ENCODE measurements at places on chromosomes 4 and X.

DNA sequence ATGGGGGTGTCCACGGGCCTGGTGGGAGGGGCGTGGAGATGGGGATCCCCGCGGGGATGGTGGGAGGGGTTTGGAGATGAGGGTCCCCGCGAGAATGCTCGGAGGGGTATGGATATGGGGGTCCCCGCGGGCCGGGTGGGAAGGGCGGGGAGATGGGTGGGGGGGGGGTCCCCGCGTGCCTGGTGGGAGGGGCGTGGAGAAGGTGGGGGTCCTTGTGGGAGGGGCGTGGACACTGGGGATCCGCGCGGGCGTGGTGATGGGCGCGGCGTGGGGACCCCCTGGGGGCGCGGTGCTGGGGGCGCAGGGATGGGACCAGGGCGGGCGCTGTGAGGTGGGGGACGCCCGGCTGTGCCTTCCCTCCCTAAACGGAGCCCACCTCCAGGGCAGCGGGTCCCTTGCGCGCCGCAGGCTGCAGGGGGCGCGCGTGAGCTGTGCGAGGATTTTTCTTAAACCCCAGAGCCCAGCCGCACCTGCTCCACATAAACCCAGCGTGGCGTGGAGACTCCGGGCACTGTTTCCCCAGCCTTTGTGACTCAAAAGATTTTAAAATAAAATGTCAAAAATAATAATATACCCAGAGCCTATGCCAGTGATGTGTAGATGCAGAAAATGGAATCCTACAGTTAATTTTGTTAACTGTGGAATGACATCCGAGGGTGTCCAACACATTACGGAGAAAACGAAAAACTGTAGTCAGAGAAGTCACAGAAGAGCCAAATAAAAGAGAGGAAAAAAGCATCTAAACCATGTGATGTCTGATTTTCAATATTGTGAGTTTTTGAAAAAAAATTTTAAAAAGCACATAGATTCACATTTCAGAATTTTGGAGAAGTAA is 1.5 kb upstream of the ASMTL start:
- DNase-seq = peak; percentile 63

DNA sequence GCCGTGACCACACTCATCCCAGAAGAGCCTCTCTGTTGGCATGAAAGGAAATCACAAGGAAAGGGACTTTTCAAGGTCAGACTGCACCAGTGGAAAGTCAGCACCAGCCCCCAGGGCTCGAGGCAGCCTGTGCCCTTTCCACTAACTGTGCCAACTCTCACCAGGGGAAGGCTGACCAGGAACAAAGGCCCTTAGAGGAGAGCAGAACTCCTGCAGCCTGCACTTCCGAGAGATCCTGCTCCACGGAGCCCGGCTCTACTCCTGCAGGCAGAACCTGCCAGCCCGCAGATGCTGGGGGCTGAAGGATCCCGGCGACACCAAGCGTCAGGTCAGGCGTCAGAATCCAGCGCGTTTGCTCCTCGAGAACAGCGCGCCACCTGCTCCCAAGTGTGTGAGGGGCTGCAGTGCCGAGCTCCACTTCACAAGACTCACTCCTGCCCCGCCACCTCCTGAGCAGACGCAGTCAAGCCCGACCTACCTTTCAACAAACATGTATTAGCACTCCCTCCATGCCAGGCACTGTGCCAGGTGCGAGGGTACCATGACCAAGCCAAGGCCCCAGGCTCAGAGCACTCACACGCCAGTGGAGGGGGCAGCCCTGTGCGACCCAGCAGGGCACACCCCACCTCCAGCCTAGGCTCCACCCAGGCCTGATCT is 13.6 kb upstream of the HELT start:
- DNase-seq = no peak

DNA sequence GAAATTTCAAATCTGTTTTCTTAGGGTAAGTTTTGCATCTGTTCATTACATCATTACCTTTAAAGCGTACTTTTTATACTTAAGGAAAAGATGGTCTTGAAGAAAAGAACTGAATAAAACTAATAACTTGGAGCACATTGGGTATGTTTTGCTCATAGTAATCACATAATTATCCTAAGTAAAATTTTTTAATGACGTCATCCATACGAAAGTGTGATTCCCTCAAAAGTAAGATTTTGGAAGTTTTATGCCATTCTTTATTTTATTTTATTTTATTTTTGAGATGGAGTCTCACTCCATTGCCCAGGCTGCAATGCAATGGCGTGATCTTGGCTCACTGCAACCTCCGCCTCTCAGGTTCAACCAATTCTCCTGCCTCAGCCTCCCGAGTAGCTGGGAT is 1516.6 kb upstream of the TENM3 start:
- no peak for DNase-seq

GRCh38 chrX:55480390-55481062 is 9.1 kb downstream of the USP51 start:
- no peak for DNase-seq

DNA sequence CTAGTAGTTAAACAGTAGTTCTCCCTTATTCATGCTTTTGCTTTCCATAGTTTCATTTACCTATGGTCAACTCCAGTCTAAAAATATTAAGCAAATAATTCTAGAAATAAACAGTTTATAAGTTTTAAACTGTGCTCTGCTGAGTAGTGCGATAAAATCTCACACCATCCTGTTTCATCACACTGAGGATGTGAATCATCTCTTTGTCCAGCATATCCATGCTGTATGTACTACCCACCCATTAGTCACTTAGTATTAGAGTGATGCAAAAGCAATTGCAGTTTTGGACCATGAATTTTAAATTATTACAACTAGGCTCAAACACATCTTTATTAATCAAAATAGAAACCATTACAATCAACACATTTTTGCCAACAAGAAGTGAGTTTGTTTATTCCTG is 187.4 kb downstream of the TEX13C start:
- no peak for DNase-seq

DNA sequence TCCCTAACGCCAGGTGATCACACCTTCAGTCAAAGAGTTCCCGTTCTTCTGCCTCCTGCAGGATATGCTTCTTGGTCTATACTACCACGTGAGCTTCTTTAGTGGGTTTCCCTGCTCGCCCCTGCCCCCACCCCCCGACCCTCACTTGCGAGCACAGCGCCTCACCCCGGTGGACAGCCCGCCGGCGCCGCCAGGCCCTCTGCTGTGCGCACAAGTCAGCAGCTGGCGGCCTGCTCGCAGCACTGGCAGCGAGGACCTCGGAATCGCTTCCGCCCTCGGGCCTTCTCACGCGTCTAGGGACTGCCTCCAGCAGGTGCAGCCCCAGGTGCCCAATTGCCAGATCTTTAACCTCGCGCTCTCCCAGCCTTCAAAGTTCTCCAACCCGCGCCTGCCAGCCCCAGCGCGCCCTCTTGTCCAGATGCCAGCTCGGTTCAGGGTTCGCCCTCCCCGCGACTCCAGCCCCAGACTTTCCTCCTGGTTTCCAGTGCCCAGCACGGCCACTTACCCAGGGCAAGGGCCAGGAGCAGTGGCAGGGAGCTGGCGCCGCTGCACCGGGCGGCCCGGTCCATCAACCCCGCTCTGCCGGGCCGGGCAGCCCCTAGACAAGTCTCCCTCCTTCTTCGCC is 454 bp downstream of the BTC start:
- DNase-seq = no peak

GRCh38 chr4:4564522-4564921 is 22.7 kb upstream of the STX18 start:
- DNase-seq = no peak

DNA sequence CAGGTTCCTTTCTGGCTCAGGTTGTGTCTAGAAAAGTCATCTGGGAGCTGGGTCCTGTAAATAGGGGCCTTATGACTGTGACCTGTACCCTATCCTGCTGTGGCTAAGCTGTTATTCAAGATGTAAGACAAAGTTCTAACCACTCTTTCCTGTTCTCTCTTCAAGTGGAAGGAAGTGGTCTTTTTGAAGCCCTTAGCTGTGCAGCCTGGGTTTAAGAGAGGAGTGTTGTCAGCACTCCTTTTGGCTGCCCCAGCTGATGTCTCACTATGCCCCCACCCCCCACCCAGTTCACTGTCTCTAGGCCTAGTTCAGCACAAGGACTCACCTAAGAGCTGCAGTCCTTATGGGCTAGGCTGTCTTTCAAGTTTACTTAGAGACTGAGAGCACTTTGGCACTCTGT is 1069.5 kb downstream of the FAM133A start:
- no peak for DNase-seq

GRCh38 chr4:90146306-90146705 is 19.1 kb downstream of the CCSER1 start:
- no peak for DNase-seq

GRCh38 chrX:122787231-122787630 is 396.8 kb upstream of the GRIA3 start:
- no peak for DNase-seq

- no peak for DNase-seq
These were observed 286.5 kb downstream of the EPHA5 start for GRCh38 chr4:65383589-65384305.

- no peak for DNase-seq
These were observed 631 bp downstream of the TMEM47 start for GRCh38 chrX:34656467-34656841.

DNA sequence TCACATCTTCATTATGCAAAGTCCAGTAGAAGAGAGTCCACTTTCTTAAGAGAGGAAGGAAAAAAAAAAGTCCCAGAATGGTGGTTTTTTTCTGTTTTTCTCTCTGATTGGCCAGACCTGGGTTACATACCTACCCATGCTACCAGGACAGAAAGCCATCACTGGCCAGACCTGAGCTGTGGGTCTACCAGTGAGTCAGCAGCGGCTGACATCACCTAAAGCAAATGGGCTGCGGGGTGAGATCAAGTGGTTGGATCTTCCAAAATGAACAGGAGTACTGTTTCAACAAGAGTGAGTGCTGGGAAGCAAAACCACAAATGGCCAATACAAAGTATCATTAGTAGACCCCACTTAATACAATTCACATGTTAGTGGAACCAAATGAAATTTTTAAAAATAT is 1.6 kb upstream of the NDST3 start:
- no peak for DNase-seq

DNA sequence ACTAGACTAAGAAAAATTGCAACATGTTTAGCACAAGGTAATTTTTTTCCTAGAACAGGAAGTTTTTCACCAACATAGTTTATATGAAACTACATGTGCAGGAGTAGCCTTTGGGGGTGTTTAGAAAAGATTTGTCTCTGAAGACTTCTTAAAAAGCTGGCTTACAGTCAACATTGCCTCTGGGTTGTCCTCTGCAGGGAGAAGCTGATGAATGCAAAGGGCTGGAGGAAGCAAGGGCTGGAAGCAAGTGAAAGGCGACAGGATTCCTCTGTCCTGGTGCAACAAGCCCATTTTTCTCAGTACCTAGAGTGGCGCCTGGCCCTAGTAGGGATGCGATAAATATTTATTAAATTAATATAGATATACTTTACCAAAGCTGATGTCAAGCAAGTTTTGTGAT is 180.3 kb upstream of the LCORL start:
- DNase-seq = no peak

DNA sequence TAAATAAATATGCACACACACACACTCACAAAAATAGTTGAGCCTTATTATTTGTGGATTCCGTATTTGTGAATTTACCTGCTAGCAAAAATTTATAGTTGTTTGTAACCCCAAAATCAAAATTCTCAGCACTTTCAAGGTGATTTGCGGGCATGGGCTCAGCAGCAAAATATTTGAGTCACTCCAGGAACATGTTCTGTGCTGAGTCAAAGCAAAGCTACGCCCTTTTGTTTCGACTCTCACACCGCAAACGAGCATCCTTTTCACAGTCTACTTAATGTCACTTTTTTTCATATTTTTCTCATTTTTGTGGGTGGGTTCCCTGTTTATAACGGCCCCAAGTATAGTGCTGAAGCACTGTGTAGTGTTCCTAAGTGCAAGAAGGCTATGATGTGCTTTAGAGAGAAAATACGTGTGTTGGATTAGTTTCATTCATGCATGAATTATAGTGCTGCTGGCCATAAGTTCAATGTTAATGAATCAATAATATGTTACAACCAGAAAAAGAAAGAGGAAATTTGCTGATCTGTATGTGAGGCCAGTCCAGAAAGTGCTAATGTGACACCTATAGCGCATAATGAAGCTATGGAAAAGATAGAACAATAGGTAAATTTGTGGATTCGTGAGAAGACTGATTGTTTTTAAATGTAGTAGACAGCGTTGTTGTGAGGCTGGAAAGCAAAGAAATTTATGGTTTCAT is 723.2 kb upstream of the AGA start:
- no peak for DNase-seq

GRCh38 chrX:131577999-131578734 is 34.3 kb downstream of the OR13H1 start:
- no peak for DNase-seq

DNA sequence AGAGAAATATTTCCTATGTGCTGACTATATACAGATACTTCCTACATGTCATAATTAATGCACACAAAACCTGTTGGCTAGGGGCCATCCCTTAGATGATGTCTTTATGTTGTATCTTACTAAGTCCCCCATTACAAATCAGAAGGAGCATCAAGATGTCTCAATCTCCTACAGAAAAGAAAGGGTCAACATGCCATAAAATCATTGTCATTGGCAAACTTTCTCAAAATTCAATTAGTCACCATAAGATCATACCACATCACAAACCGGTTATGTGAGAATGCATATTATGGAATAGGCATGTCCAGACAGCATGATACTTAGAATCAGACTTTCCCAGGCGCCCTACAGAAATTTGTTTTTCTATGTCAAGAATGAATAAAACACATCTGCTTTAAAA is 175.2 kb upstream of the TET2 start:
- DNase-seq = no peak

DNA sequence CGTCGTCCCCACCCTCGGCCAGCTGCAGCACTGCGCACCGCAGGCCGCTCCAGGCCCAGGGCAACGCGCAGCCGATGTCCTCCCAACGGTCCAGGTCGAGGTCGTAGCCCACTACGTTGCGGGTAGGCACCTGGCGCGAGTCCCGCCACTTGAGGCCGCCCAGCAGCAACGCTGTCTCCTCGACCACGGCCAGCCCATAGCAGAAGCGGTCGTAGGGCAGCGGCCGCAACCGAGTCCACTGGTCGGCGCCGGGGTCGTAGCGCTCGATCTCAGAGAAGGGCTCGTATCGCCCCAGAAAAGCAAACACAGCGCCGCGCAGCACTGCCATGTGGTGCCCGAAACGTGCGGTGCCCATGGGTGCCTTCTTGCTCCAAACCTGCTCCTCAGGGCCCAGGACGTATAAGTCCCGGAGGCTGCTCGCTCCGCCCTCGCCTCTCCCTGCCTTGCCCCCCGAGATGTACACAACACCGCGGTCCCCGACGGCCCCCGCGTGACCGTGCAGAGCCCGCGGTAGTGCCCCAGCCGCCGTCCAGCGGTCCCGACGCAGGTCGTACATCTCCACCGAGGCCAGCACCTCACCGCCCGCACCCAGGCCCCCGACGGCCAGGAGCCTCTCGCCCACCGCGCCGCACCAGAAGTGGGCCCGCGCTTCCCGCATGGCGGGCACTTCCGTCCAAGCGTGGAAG is 2.1 kb downstream of the KLHL34 start:
- DNase-seq = no peak
